ENCODE measurements at places on chromosomes 2 and 18. TPM values are rescaled to one million over a fixed set of nuclear protein-coding genes. Genes with fewer than 3 reads are reported as not detected.

GRCh38 chr2:101766871-101767739 lies 69.6 kb downstream of the MAP4K4 start:
- DNase-seq, result peak; percentile 92

GRCh38 chr18:22021701-22022100 lies 147.7 kb upstream of the GATA6 start:
- no peak for DNase-seq

DNA sequence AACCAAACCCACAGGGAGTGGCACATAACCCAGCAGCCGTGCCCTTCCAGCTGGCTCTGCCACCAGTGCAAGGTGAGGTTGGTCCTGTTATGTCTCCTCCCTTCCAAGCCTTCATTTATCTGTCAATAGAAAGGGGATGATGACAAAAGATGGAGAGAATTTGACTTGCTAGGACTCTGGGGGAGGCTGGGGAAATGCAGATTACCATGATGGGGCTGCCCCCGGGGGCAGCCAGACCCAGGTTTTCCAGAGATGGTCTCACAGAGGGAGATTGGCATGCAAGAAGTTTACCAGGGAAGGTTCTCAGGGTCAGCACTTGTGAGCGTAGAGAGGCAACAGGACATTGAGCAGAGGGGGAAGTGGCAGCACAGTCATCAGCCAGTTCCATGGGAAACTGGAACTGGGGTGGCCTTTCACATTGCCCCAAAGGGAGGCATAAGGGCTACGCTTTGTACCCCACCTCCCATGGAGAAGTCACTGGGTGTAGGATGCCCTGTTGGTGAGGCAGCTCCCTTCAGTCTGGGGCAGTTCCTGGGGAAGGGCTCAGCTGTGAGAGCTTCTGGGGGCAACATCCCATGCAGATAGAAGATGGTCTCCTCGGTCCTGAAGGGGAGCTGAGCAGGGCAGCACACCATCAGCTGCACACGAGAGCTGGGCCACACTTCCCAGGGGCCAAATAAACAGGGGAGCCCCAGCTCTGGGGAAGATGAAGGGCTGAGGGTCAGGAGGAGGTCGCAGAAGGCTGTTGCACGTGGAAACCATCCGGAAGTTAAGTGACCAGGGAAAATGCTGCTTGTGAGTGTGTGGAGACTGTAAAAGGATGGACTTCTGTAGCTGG lies 117.8 kb upstream of the EPC2 start:
- DNase-seq, result no peak

DNA sequence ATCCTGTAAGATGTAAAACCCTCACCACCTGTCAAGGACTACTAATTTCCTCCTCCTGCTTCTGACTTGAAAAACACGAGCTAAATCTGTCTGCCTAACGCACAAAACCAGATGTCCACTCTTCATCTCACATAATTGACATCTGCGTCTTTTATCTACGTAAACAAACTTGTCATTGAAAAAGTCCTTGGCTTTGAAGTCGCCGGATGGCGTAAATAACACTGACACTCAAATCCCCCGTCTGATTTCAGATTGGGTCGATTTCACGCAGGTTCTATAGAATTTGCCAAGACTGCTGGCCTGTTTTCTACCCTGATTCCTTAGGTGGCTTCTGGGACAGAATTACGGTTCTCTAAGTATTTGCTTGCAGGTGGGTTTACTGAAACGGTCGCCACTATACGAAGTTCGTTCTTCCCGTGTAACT lies 539 bp upstream of the MOB4 start:
- DNase-seq, result no peak

DNA sequence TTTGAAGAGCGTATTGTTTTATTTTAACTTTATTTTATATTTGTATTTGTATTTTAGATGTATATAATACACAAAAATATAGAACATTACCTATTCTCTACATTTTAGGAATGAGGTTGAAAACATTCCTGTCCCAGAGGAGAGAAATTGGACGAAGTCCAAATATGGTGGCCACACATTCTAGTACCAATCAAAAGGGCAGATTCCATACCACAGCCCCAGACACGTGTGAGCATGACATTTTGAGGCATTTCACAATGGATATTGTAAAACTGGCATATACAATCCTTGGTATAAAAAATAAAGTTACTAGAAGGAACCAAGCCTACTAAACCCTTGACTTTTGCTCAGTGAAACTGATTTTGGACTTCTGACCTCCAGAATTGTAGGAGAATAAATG lies 50.6 kb downstream of the C2orf76 start:
- no peak for DNase-seq

GRCh38 chr2:150676747-150677383 lies 189.4 kb upstream of the RND3 start:
- DNase-seq, result no peak

DNA sequence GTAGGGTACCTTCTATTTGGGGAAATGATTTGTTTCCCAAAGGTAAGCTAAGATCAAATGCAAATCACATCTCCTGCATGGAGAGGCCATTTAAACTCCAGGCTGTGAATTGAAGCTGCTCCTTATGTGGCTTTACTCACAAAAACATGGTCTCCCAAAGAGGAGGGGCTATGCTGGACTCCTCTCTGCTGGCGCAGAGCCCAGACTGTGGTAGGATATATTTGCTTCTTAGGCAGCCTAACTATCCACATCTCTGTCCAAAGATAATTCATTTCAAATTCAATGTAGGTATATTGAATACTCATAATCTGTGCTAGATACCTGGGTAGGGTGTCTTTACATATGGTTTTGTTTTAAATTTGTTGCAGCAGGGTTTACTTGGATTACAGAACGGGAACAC lies 358.5 kb downstream of the ALK start:
- DNase-seq, result no peak

DNA sequence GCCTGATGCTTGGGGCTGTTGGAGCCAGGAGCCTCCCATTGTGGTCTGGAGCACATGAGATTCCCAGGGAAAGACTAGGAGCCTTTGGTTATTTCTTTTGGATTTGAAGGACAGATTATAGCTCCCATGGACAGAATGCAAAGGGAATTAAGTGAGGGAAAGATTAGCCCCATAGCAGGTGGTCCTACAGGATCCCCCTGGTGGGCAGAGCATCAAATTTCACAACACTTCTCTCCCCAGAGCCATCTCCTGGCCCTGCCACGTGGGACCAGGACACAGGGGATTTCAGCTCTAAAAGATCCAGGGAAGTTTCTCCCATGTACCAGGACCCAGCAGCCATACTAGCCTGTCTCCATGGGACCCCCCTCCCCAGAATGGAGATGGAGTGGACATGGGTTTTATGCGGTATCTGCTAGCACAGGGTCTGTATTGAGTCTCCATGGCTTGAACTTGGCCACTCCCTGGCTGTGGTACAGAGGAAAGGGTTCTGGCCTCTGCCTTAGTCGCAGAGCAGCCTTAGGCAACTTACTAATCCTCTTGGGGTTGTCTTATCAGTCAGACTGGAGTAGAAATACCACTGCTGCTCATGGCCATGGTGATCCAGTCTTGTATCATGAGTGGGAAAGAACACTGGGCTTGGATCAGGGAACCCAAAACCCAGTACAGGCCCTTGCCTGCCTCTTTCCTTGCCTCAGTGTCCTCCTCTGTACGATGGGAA lies 6.8 kb upstream of the PLB1 start:
- no peak for DNase-seq

DNA sequence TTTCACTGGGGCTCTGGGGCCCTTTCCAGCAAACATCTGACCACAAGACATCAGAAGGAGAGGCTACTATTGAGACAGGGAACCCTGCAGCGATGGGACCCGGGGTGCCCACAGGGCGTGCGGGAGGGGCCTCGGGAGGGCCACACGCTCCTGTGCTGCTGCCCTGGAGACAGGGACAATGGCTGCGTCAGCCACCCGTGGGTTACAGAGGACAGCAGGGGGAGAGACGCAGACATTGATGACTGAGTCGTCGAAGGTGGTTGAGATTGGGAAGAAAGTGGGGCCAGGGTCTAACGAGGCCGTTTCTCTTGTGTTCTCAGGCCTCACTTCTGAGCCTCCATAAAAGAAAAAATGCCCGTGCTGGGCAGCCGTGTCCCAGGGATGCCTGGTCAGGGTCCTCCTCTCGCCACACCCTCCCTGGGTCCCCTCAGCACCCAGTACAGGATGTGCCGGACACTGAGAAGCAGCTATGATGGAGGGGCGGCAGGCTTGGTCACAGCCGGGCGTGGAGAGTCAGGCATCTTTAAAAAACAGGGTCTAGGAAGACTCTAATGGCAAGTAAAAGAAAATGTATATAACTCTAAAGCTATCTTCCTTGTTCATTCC lies 73.9 kb downstream of the NDUFA10 start:
- no peak for DNase-seq

GRCh38 chr2:157376041-157376440 lies 50.4 kb upstream of the ERMN start:
- DNase-seq, result no peak

GRCh38 chr2:167692191-167692590 lies 555.2 kb downstream of the STK39 start:
- DNase-seq, result no peak

GRCh38 chr2:201983174-201983573 lies 50.5 kb upstream of the FZD7 start:
- DNase-seq, result no peak

- no peak for DNase-seq
Observed at GRCh38 chr18:49999128-49999527, 185.8 kb upstream of the ACAA2 start.

DNA sequence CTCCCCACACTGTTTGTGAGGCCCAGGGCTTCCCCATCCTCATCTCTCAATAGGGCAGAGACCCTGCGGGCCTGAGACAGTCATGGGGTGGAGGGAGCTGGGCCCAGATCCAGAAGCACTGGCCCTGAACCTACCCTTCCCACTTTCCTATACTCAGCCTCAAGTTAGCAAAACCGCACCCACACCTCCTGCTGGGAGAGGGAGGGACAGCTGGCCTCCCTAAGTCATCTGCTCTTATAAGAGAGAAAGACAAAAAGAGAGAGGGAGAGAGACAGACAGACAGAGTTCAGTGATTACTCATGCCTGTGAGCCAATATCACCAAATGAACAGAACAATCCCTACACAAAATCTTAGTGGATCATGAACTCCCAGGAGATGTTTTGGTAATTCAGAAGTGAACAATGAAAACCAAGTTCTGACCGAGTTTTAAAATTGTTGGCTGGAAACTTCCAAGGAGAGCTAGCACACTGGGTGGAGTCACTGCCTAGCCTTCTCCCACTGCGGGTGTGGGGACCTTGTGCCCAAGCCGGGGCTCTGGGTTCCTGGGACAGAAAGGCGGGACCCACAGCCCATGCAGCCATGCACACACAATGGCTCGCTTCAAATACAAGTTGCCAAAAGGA lies 130.5 kb downstream of the PXDN start:
- no peak for DNase-seq

- peak; percentile 83 for DNase-seq
Observed at GRCh38 chr2:174341293-174341994, 6.7 kb downstream of the SP9 start.

- DNase-seq, result no peak
Observed at GRCh38 chr2:181902625-181903024, 11.1 kb downstream of the ITPRID2 start.

DNA sequence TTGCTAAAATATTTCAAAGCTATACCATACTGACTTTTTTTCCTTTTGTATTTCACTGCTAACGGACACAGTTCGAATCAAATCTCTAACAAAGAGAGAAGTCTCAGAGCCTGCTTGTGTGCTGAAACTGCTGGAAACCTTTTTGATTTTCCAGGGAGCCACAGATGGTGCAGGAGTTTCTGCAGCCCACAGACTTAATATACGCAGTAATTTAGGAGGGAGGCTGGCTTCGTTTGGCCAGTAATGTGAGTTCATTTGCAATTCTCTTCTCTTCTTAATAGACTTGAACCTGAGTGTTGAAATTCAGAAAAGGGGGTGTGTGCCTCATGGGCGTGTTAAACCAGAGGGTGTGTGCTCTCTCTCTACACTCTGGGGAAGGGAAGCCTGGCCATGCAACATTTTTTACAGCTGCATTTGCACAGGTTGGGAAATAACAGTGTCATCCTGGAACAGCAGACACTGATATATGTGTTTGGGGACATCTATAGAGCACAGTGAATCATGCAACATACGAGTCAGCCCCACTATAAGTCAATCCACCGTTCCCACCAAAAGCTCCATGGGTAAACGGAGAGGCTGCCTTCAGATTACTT lies 333.0 kb downstream of the CLIP4 start:
- DNase-seq, result no peak

GRCh38 chr2:84676295-84676694 lies 160.0 kb downstream of the DNAH6 start:
- peak; percentile 69 for DNase-seq

- peak; percentile 55 for DNase-seq
Observed at GRCh38 chr2:113133704-113134598, 6.6 kb downstream of the IL1RN start.

DNA sequence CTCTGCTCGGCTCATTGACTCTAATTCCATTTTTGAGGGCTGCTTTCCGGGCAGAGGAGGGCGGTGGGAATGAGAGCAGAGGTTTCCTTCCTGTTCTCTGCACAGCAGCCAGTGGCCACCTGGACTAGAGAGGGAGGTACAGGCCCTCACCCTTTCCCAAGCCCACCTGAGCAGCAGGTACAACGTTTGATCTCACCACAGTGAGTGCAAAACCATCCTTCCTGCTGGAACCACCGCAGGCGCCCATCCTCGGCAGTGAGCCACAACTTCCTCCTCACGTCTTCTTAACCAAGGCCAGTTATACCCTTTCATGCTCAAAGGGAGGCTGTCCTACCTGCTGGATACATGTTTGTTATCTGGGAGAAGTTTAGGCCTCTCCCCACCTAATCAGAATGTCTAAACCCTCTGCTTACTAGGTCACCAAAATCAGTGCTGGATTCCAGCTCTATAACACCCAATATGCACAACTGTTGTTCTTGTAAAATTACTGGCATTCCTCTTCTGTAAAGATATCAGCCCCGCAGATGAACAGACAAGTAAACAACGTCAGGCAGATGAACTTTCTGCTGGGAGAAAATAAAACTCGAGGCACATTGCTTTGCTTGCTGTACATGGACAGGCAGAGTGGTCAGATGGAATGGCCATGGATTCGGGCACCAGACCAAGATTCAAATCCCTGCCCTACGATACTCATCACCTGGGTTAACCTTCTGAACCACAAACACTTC lies 191.4 kb downstream of the SH3RF3 start:
- no peak for DNase-seq

DNA sequence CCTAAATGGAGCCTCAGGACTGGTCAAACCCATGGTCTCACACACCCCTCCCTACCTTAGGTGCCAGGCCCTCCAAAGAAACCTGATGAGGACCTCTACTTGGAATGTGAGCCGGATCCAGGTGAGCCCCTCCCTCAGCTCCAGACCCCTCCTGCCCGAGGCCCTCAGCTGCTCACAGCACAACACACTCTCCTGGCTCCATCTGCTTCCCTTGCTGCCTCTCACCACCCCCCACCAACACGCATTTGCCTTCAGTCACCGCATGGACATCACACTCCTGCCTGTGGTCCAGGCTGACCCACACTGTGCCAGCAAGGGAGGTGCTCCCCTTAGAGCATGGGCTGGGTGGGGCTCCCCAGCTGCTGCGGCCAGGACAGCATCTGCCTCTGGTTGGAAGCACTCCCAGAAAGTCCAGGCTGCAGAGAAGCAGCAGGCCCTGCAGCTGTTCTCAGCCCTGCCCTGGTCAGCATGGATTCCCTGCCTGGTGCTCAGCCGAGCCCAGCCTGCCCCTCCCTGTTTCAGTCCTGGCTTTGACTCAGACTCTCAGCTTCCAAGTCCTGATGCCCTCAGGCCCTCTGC lies 15.1 kb downstream of the SH2D6 start:
- peak; percentile 78 for DNase-seq

Gene QPCT
- total RNA-seq, result 0.26 TPM

Gene NEU4
- 1.4 TPM for total RNA-seq

Gene FAM110C
- not detected for total RNA-seq

Gene RAX
- not detected for total RNA-seq

Gene CTAGE1
- total RNA-seq, result not detected

Gene PLCL1
- total RNA-seq, result 0.16 TPM

Gene DPYSL5
- total RNA-seq, result 0.23 TPM

Gene IHH
- total RNA-seq, result not detected

Gene COLEC11
- total RNA-seq, result 0.72 TPM

Data from HT1080 (cell line).